Right ventricle myocardium superior (tissue), 1 donor: ENCODE measurements at places on chromosomes 5 and 9. TPM values are rescaled to one million over a fixed set of nuclear protein-coding genes. Genes with fewer than 3 reads are reported as not detected.

Gene GCNT1
- total RNA-seq = 3.0 TPM

Gene ZNF300
- 0.54 TPM for total RNA-seq

Gene TSSK1B
- total RNA-seq = not detected

- DNase-seq = peak; percentile 55
Observed at GRCh38 chr5:171336521-171337209, 27.6 kb downstream of the TLX3 start.
